ENCODE measurements at places on chromosomes 7 and 10.

- DNase-seq: no peak
Measured at GRCh38 chr10:87860156-87860795, 3.1 kb downstream of the KLLN start.

DNA sequence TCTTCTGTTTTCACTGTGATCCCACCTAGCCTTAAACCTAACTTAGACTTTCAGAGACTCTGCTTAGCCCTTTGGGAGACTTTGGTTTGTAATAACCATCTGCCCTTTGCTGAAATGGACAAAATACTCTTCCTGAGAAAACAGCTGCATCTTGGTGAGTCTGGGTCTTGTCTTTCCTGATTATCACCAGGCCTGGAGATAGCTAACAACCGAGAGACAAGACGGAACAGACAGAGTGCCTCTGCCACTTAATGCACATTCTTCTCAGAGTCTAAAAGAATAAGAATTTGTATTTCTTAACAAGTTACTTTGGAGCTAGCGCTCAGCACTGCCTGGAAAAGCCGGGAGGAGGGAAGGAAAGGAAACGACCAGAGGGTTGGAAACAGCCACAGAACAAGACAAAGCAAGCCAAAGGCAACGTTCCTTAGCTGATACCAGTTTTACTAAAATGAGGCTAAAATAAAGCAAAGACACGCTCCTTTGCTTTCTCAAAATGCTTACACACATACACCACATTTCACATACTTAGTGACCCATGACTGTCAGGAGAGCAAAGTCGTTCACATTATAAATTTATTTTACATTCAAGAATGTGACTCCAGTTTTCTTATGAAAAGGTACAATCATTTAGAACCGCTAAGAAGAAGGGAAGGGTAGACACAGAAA lies 70.3 kb upstream of the DGKI start:
- no peak for DNase-seq

DNA sequence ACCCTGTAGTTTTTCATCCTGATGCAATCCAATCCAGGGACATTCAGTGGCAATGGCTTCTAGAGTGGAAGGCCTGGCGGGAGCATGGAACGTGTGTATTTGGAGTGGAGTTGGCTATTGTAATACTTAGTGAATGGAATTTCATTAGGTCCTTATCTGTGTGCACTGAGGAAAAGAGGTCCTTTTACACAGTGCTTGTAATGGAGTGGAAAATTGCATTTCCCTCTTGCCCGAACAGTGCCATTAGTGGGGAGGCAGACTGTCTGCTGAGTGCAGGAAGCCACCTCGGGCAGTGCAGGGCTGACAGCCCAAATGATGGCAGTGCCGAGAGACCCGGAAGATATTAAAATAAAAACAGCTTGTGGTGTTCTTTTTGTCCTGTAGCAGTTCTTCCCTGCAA lies 786.6 kb downstream of the LRMDA start:
- no peak for DNase-seq

GRCh38 chr10:34008656-34009055 lies 674.2 kb upstream of the NRP1 start:
- no peak for DNase-seq

- DNase-seq: no peak
Measured at GRCh38 chr7:16816824-16817223, 12.0 kb upstream of the AGR2 start.

DNA sequence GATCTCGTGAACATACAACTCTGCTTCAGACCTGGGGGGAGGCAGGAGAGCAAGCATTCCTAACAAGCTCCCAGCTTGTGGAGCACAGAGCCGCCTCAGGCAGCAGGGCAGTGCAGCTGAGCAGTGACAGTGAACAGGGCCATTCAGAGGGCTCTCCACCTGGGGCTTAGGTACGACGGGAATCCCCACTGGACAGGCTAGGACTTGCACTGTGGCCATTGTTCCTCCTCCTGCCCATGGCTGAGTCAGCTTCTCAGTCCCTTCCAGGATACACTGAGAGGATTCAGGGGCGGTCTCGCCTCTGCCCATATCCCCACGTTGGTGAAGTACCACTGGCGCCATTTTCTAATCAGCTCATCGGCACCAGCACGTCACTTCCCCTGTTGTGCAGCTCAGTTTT lies 71.1 kb downstream of the FIGNL1 start:
- no peak for DNase-seq

GRCh38 chr7:77954773-77955555 lies 156.4 kb downstream of the PHTF2 start:
- DNase-seq: no peak

- no peak for DNase-seq
Measured at GRCh38 chr10:102815790-102816549, 21.2 kb downstream of the CYP17A1 start.

DNA sequence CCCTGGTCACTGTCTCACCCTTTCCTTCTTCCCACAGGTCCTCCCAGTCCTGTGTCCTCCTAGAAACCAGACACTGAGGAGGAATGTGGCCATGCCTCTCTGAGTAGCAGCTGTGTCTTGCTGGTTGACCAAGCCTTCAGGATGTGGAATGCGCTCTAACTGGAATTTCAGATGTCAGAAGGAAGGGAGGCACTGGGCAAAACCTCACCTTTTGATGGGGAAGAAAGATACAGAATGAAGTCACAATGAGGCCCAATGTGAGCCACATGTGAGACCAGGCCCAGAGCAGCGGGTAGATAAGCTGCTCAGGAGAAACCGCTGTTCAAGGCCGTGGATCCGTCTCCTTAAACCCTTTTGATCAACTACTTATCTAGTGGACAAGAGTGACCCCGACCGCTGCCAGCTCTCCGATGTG lies 54.8 kb upstream of the ECHDC3 start:
- no peak for DNase-seq

- no peak for DNase-seq
Measured at GRCh38 chr7:155262031-155262430, 35.6 kb upstream of the INSIG1 start.

DNA sequence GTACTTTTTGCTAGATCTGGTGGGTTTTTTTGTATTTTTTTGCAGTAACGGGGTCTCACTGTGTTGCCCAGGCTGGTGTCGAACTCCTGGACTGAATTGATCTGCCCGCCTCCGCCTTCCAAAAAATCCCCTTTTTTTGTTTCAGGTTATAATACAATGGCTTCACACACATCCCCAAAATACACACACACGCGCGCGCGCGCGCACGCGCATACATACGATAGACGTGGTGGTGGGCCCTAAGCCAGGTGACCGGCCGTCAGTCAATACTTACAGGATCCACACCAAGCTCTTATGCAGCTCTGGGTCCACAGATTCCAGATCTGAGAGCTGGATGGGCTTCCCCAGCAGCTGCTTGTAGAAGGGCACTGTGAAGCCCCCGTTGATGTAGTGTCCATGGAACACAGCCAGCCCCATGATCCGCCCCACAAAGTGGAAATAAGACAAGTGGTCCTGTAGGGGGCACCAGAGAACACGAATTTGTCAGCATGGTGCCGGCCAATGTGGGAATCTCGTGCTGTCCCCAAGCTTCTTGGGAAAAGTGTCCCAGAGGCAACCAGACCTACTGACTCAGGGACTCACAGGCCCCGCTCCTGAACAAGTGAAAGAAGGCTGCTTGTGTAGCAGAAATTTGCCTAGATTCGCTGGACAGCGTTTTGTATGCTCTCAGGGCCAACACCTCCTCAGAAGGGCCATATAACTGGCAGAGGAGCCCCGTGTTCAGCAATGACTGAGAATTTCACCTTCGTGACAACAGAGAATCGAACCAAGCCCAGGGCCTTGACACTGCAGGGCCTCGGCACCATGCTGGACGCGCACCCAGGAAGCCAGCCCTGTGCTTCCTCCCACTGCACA lies 103.6 kb downstream of the SMURF1 start:
- DNase-seq: peak; percentile 6

DNA sequence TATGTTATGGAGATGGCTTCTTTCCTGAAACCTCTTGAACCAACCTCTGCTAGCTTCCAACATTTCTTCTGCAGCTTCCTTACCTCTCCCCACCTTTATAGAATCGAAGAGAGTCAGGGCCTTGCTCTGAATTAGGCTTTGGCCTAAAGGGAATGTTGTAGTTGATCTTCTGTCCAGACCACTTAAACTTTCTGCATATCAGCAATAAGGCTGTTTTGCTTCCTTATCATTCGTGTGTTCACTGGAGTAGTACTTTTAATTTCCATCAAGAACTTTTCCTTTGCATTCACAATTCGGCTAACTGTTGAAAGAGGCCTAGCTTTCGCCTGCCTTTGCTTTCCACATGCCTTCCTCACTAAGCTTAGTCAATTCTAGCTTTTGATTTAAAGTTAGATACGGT lies 48.0 kb downstream of the KLHDC10 start:
- no peak for DNase-seq

DNA sequence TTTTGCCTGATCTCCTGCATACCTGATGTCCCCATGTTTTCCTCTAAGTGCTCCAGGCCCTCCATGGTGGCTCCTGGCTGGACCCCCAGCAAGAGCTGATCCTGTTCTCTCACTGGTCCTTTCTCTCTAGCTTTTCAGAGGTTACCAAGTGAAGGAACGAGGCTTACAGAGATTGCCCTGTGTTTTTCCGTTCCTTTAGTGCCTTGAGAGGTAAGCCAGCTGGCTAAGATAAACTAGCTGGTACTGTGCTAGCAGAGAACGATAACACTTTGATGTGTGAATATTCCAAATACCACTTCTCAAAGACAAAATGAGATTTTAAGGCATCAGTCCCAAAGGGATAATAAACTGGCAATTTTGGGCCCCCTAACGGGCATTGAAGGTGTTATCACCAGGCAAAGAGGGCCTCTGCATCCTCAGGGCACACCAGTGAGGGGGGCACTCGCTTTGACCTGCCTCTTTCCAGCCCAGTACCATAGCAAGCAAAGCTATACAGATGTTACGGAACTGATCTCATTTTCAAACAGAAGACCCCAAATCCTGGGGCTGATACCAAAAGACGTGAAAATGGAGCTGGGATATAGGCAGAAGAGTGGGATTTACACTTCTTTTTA lies 8.4 kb upstream of the CCNY start:
- no peak for DNase-seq

- DNase-seq: no peak
Measured at GRCh38 chr7:151137076-151137675, 30.3 kb downstream of the GBX1 start.

GRCh38 chr7:81441750-81442149 lies 328.1 kb downstream of the HGF start:
- no peak for DNase-seq

- no peak for DNase-seq
Measured at GRCh38 chr7:117025891-117026290, 72.6 kb downstream of the ST7 start.

DNA sequence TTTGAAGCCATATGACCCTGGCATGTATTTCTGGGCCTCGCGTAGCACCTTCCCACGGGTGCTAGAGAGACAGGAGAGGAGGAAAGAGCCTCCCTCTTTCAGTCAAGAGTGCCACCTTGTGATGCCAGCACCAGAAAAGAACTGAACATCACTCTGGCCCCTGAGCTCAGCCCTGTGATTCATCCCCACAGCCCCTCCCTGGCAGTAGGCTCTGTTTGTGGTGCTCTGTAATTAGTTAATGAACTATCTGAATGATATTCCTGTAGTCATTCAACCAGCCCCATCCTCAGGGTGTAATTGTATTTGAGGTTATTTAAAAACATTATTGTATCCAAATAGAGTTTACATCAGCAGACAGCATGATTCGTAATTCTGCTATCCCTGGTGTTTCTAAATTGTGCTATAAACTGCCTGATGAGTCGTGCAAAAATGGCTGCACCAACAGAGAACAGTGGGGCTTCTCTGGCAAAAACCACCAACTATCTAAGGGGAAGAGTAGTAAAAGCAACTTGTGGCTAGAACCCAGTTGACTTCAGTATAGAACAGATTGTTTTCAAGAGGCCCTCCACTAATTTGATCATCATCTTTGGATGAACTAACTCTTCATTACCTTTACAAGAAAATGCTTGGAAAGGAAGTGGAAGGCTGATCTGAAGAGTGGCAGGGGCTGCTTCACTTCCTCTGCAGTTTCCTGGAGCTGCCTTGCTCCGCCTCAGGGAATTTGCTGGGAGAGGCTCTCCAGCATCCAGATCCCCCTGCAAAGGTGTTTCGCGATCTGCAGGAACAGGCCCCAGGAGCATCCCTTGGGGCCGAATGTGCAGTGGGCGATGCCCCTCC lies 23.7 kb upstream of the TIAL1 start:
- DNase-seq: no peak

DNA sequence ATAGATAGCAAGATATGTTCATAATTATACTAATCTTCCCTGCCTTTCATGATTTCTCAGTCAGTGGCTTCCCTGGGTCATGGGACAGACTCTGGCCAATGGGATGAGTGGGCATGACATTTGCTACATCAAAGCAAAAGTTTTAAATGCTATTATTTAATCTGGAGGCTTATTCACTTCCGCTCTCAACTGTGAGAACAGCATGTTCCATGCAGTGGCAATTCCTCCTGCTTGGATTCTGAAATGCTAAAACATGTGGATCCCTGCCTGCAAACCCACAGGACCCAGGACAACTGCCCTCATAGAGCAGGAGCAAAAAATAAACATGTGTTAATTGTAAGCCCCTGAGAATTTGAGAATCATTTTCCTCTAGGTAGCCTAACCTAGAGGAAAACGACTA lies 1412.4 kb upstream of the CELF2 start:
- no peak for DNase-seq

DNA sequence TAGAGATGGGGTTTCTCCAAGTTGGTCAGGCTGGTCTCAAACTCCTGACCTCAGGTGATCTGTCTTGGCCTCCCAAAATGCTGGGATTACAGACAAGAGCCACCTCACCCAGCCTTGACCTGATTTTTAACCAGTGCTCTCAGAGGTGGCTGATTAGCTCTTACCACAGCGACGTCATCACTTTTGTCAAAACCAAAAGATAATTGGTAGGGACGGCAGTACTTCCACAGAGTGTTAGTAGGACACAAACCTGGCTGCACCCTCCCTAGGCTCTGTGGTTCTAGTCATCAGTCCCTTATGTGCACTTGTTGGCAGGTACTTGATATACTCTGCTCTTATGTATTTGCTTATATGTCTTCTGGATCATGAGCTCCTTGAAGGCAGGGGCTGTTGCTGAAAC lies 74.0 kb downstream of the GPR141 start:
- no peak for DNase-seq

- no peak for DNase-seq
Measured at GRCh38 chr7:93378131-93378760, 146.1 kb downstream of the VPS50 start.

DNA sequence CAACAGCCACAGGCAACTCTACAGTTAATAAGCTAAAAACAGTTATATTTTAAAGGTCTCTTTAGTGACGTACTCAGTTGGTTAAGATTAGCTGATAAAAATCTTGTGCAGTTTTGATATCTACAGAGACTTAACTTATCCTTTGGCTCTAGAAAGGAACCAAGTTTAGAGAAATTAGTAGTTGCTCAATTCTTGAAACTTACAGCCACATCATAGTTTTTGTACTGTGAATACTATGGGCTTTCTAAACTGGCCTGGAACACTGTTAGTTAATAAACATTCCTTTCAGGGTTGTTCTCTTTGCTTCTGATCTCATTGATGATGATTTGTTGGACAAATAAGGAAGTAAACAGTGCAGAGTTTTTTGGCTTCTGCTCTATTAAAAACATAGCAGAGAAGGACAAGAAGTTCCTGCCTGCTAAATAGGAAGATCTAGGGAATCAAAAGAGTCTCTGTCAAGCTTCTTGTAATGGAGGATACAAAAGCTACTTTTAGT lies 73.1 kb downstream of the MKLN1 start:
- DNase-seq: no peak

Measured in stimulated activated CD8-positive, alpha-beta memory T cell treated with anti-CD3 and anti-CD28 coated beads, Interleukin-4, amount 100 ng/mL, for 4 hours (primary cell).